SK-MEL-5 (cell line): ENCODE measurements at places on chromosomes 4 and X. TPM values are rescaled to one million over a fixed set of nuclear protein-coding genes. Genes with fewer than 3 reads are reported as not detected.
A peak's percentile ranks its signal among the peaks of the same experiment; 100 is the strongest.

FGF2 gene
- 8.9 and 9.5 TPM in 2 replicates for total RNA-seq

AADAT gene
- total RNA-seq = 15.7 and 17.8 TPM in 2 replicates

TNMD gene
- not detected in 2 replicates for total RNA-seq

IRS4 gene
- 0.08 TPM in 1 of 2 replicates, not detected in the other for total RNA-seq

UGT2B15 gene
- not detected in 2 replicates for total RNA-seq

MUC7 gene
- total RNA-seq = 0.69 TPM in 2 replicates

CXCL1 gene
- total RNA-seq = 76.1 and 81.3 TPM in 2 replicates

ZMAT1 gene
- 0.32 and 0.61 TPM in 2 replicates for total RNA-seq

DNA sequence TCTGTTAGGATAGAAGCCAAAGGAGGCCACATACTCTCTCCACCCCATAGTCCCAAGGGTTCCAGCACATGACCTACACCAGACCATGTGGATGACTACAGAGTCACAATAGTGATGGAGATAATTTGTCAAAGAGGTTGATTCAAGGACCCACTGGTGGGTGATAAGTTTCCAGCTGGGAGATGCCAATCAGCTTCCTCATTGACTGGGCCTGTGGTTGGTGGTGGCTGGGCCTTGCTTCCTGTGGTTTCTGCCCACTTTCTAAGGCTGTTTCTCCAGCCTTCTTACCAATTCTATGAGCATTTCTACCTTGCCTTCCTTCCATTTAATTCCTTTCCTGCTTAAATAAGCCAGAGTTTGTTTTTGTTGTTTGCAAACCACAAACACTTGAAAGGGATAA, 95.5 kb upstream of the CPEB2 start:
- peak; percentile 25 for DNase-seq

DNA sequence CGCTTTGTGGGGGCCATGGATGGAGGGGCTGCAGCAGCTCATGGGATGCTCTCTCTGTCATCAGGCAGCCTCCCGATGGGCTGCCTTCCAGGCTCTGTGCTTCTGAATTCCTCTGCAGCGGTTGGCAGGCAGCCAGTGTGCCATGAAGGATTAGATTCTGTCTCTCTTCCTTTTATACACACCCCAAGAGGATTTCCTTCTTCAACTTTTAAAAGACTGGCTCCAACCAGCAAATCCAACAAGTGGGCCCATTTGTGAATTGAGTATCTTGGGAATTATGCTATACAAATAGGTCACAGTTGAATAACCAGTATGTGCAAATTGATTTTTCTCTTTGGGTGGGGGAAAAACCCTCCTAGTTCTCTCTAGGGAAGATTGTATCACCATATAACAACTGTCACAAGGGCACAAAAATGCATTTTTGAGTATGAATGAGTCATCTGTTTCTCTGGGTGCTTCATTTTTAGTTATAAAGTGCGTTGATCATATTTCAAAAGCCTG, 96.8 kb upstream of the FAT1 start:
- DNase-seq = peak; percentile 72

- DNase-seq = no peak
Observed at GRCh38 chrX:42832764-42833549, 55.0 kb upstream of the PPP1R2C start.

GRCh38 chrX:153438532-153438931, 7.3 kb downstream of the TREX2 start:
- peak; percentile 56 for DNase-seq

DNA sequence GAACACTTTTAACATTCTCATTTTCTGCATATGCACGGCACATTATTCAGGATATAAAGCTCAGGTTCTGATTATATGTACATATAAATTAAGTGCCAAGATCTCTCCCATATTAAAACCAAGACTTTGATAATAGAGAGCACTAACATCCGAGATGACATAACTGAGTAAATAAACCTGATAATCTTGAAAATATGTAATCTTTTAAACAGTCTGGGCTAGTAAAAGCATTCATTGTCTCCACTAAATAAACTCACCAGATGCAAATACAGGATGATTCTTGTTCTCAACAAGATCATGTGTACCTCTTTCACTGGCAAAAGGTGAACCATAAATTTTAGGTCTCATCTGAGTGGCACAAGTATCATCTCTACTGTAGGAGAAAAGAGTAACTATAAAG, 942.2 kb downstream of the TRAM1L1 start:
- DNase-seq = no peak
